Iris pigment epithelial cell (primary cell): ENCODE measurements at places on chromosomes 1 and 21.

GRCh38 chr1:212986551-212986950 lies 29.1 kb downstream of the ANGEL2 start:
- no peak for DNase-seq

DNA sequence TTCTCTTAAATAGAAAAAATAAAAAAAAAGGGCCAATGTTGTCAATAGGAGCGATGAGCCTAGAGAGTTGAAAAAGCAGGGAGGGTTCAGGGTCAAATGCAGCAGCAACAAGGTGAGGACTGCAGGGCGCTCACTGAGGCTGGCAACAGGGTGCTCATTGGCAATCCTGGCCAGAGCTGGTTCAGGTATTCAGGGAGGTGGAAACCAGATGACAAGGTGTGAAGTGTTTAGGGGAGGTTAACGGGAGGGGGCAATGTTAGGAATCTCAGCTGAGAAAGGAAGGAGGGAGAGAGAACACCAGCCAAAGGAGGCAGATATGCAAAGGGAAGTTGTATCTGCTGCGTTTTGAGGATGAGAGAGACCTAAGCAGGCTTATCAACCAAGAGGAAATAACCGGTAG lies 129.8 kb upstream of the DAB1 start:
- no peak for DNase-seq

- no peak for DNase-seq
Observed at GRCh38 chr1:183780757-183781156, 24.2 kb upstream of the RGL1 start.

- peak; percentile 74 for DNase-seq
Observed at GRCh38 chr1:3319874-3320245, 134.6 kb upstream of the ARHGEF16 start.

GRCh38 chr1:1490633-1491230 lies 19.2 kb downstream of the ATAD3B start:
- no peak for DNase-seq

- DNase-seq, result peak; percentile 4
Observed at GRCh38 chr1:248618878-248619277, 16.0 kb downstream of the OR2T11 start.

- no peak for DNase-seq
Observed at GRCh38 chr1:167538657-167539056, 14.9 kb downstream of the CREG1 start.

- DNase-seq, result no peak
Observed at GRCh38 chr1:36086529-36087232, 2.0 kb upstream of the ADPRS start.

DNA sequence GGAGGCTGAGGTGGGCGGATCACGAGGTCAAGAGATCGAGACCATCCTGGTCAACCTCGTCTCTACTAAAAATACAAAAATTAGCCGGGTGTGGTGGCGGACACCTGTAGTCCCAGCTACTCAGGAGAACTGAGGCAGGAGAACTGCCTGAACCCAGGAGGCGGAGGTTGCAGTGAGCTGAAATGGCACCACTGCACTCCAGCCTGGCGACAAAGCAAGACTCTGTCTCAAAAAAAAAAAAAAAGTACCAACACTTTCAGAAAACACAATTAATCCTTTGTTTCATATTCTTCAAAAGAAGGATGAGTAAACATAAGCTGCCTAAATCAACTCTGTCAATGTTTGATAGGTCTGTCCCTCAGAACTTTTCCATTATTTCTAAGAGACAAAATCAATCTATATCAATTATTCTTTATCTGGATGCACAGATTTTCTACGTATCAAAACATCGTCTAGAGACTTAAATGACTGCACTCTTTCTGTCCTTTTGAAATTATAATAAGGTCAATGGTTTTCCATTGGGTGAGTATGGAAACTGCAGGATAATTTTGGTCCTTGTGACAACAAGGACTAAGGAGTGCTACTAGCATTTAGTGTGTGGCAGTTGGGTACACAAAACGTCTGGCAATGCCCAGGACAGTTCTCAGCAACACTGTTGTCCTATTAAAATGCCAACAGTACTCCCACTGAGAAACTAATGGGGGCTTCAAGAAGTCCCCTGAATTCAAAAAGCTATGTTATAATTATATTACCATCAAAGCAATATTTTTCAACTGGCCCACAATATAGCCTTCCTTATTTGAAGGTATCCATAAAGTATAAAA lies 40.7 kb downstream of the LPGAT1 start:
- DNase-seq, result no peak

DNA sequence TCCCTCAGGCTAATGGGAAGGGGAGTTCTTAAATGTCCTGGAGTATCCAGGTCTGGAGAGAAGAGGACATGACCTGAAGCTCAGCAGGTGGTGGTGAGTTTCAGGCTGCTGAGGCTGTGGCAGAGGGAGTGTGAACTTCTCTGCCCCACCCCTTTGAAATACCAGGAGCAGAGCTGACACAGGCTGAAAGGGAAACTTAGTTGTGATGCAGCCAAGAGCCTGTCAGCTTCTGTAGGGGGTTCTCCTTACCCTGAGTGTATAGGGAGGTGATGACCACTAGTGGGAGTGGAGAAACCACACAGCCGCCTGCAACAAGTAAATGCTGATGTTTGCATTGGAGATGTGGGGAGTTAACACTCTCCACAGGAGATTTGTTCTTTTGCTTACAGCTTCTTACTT lies 152.3 kb downstream of the FCRL5 start:
- DNase-seq, result peak; percentile 36

DNA sequence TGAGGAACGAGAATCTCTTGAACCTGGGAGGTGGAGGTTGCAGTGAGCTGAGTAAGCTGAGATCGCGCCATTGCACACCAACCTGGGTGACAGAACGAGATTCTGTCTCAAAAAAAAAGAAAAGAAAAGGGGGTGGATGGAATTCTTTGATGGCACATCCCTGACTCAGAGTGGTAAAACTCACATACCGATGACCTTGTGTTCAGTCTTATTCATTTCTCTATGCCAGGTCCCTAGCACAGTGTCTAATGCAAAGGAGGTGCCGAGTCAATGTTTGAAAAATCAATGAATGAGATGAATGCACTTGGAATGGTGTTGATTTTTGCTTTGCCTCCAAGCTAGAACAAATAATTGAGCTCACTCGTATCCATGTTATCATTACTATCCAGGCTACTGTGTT lies 18.5 kb upstream of the FAM20B start:
- DNase-seq, result no peak
